Stimulated activated CD4-positive, alpha-beta T cell treated with anti-CD3 and anti-CD28 coated beads, Interleukin-12 subunit alpha, Interleukin-12 subunit beta, amount 100 ng/mL, for 48 hours (primary cell): ENCODE measurements at places on chromosomes 12 and 14.

DNA sequence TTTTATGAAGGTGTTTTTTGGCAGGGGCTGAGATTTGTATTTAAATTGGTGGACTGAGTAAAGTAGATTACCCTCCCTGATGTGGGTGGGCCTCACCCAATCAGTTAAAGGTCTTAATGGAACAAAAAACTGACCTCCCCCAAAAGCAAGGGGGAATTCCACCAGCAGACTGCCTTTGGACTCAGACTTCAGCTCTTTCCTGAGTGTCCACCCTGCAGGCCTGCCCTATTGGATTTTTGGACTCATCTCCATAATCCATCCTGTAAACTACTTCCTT, 228.4 kb upstream of the CAND1 start:
- DNase-seq = no peak

GRCh38 chr12:5276327-5276880, 155.5 kb upstream of the NTF3 start:
- no peak for DNase-seq

DNA sequence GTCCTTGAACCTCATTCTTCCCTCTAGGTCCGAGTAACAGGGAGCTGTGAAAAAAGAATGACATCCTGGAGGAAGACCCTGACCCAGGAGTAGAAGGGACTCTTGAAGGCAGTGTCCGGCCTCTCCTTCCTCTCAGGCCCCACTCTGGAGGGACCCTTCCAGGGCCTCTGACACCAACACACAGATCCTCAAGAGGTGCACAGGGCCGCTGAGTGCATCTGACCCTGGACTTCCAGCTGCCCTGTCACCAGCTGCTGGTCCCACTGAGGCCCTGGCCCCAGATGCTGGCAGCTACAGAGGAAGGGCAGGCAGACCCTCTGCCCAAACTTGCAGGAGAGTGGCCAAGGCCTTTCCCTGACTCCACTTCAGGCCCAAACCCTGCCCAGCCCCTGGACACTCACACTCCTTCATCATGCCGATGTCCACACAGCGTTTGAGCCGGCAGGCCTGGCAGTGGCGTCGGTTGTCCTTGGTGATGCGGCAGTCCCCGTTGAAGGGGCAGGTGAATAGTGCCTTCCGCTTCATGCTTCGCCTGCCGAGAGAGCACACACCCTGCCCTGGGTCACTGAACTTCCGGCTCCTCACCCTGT, 40.1 kb downstream of the VDR start:
- no peak for DNase-seq

- DNase-seq = no peak
These were observed 23.7 kb downstream of the CDC42BPB start for GRCh38 chr14:103033681-103034096.

DNA sequence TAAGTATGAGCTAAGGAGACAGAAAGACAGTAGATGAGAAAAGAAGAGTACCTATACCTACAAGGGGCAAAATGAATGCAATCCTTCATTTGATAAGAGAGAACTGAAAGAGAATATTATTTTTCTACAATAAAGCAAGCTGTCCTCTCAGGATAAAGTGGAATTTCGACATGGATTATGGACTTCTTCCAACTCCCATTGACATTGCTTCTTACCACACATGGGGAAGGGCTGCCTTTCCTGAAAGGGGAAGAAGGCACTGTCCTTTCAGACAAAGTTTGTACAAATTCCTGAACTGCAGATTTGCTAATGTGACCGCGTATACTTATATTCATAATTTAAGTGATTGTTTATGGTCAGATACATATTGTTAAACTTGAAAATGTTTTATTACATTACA, 4.3 kb upstream of the HEBP1 start:
- no peak for DNase-seq
